Calu3 (cell line): ENCODE measurements at places on chromosomes 2 and 18. TPM values are rescaled to one million over a fixed set of nuclear protein-coding genes. Genes with fewer than 3 reads are reported as not detected.

DNA sequence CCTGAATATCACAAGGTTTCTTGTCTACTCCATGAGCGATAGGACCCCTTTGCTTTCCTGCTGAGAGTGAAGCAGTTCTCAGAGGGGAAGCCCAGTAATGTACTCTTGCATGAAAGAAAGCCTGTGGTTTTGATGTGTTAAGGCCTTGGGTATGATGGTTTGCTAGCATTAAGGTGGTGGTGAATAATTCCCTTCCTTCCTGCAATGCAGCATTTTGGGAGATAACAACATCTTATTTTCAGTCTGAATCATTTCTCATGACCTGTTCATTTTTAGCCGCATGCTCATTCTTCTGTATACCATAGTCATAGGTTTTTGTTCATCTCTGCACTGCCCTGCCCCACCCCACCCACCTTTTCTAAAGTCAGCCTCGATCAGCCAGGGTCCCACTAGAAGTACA is 66.2 kb downstream of the HNMT start:
- H3K4me3 ChIP-seq: no peak overlapping the region
- no peaks in the 10 kb centered on the region for H3K27me3 ChIP-seq
- DNase-seq: no peak
- H3K4me1 ChIP-seq: no peaks in the 10 kb centered on the region

GRCh38 chr2:236916651-236917050 is 169.0 kb upstream of the COPS8 start:
- no peak for DNase-seq
- no peak overlapping the region for H3K27ac ChIP-seq
- H3K27me3 ChIP-seq: peaks cover 27% of the 10 kb centered on the region
- no peaks in the 10 kb centered on the region for H3K36me3 ChIP-seq

GRCh38 chr2:135843671-135844070 is 6.7 kb upstream of the LCT start:
- no peak for DNase-seq
- H3K27me3 ChIP-seq: no peaks in the 10 kb centered on the region
- no peak overlapping the region for H3K4me3 ChIP-seq

- H3K4me3 ChIP-seq: no peak overlapping the region
- no peaks in the 10 kb centered on the region for H3K36me3 ChIP-seq
- peaks cover 9% of the 10 kb centered on the region for H3K4me1 ChIP-seq
- DNase-seq: no peak
- H3K27me3 ChIP-seq: no peaks in the 10 kb centered on the region
Measured at GRCh38 chr18:59802031-59802430, 97.8 kb upstream of the PMAIP1 start.

- H3K27ac ChIP-seq: no peak overlapping the region
- peaks cover 31% of the 10 kb centered on the region for H3K4me1 ChIP-seq
- H3K27me3 ChIP-seq: peaks cover 12% of the 10 kb centered on the region
- H3K36me3 ChIP-seq: peaks cover 5% of the 10 kb centered on the region
- DNase-seq: no peak
Measured at GRCh38 chr2:39545957-39546356, 108.9 kb upstream of the MAP4K3 start.

DNA sequence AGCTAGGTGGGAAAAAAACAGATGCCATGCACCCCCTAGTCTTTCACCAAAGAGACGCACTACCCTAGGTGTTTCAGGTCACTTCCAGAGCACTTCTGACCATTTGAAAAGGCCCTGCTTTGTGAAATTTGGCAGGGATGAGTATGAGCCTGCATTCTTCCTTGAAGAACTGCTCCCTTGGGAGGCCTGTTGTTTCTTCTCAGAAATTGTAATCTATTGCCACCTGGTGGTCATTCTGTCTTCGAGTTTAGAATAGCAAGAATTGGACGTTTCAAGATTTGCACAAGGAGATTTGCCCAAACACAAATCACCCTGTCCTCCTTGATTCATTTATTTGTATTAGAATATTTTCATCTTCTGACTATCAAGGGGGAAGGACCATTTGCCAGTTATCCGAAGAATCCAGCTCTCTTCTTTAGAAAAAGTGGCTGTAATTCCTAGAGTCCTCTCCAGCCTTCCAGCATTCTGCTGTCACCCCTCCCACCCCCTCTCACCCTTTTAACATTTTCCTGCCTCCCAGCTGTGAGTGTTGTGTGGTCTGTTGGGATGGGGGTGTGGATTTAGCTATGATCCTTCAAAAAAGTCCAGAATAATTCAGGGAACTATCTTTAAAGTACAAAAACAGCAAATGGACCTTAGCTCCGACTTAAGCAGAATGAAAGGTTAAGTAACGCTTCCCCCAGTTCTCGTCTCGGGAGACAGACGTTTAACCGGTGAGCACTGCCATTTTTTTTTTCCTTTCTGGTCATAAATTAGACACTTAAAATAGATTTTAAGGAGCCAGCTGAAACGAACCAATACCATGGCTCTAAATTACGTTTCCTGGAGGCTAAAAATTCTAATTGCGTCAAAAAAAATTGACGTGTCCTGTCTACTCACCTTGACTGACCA is 3.7 kb upstream of the GAD1 start:
- no peak overlapping the region for H3K27ac ChIP-seq
- no peak overlapping the region for H3K4me3 ChIP-seq
- H3K27me3 ChIP-seq: peaks cover 31% of the 10 kb centered on the region
- peaks cover 23% of the 10 kb centered on the region for H3K36me3 ChIP-seq
- peak; percentile 60 for DNase-seq
- peaks cover 8% of the 10 kb centered on the region for H3K4me1 ChIP-seq

GRCh38 chr18:52995875-52996274 is 655.9 kb downstream of the DCC start:
- no peak for DNase-seq
- H3K4me3 ChIP-seq: no peak overlapping the region
- H3K4me1 ChIP-seq: no peaks in the 10 kb centered on the region
- H3K36me3 ChIP-seq: no peaks in the 10 kb centered on the region
- no peak overlapping the region for H3K27ac ChIP-seq

- peaks cover 8% of the 10 kb centered on the region for H3K27me3 ChIP-seq
- H3K4me3 ChIP-seq: no peak overlapping the region
- no peak for DNase-seq
- no peak overlapping the region for H3K27ac ChIP-seq
Measured at GRCh38 chr2:128371648-128372345, 53.1 kb upstream of the HS6ST1 start.

- H3K4me3 ChIP-seq: peak overlapping the region; percentile 33
- DNase-seq: peak; percentile 78
- H3K27me3 ChIP-seq: no peaks in the 10 kb centered on the region
- peak overlapping the region; percentile 77 for H3K27ac ChIP-seq
- H3K4me1 ChIP-seq: peaks cover 30% of the 10 kb centered on the region
- peaks cover 6% of the 10 kb centered on the region for H3K36me3 ChIP-seq
Measured at GRCh38 chr18:23422751-23423418, 30.2 kb upstream of the RIOK3 start.

GRCh38 chr2:127149384-127149783 is 42.4 kb upstream of the BIN1 start:
- H3K27me3 ChIP-seq: no peaks in the 10 kb centered on the region
- H3K4me3 ChIP-seq: no peak overlapping the region
- no peak for DNase-seq
- no peak overlapping the region for H3K27ac ChIP-seq
- peaks cover 11% of the 10 kb centered on the region for H3K4me1 ChIP-seq
- no peaks in the 10 kb centered on the region for H3K36me3 ChIP-seq

- H3K36me3 ChIP-seq: no peaks in the 10 kb centered on the region
- no peak overlapping the region for H3K4me3 ChIP-seq
- no peak for DNase-seq
Measured at GRCh38 chr18:33716061-33716683, 138.2 kb downstream of the ASXL3 start.

DNA sequence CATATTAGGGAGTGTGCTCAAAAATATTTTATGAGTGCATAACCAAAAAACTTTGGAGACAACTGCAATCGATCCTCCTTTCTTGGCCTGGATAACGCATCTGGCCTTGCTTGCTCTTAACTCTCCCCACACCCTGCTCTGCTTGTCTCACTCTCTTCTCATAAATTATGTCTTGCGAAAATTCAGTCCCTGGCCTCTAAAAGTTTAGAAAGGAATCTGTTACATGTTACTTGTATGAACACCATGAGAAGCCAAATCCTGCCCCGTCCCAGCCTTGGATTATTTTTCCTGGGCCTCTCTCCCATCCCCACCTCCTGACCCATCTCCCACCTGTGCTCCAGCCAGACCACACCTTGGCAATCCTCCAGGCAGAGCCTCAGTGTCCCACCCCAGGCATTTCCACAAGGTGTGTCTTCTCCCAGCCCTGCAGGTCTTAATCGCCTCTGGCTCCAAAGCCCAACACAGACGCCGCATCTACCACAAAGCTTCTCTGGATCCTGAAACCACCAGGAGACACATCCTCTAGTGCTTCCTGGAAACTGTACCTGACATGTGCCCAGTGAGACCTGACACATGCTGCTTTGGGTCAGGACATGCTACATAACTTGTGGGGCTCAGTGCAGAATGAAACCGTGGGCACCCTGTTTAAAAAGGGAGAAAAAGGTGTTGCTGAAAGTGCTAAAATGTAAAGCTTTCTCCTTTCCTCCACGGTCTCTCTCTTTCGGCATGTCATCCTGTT is 99.6 kb upstream of the ST3GAL5 start:
- H3K27me3 ChIP-seq: peaks cover 5% of the 10 kb centered on the region
- DNase-seq: no peak
- no peaks in the 10 kb centered on the region for H3K36me3 ChIP-seq

DNA sequence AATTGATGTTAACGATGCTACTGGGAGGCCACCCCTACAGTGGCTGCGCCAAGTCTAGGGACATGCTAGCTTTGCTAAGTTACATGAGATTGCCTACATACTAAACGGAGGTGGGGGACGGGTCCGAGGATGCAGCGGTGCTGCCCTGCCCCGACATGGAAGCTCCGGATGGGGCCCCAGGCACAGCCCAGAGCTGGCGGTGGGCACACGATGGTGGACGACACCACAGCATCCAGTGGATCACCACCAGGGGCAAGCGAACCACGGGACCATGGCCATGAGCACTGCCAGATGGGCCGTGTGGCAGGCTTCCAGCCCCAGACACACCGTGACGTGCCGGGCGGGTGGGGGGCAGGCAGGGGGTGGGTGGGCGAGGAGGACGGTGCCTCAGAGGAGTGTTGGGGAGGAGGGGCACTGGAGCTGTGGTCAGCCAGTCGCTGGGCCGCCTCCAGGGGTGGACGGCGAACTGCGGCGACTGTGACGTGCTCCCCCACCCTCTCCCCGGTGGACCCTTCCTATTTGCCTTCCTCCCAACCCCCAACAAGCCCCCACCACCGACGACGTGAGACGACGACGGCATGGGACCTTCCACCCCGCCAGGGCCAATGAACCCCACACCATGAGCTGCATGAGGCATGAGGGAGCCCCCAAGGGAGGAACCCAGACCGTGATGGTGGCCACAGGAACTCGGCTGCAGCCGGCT is 90.6 kb upstream of the ANKRD30BL start:
- no peaks in the 10 kb centered on the region for H3K36me3 ChIP-seq
- no peak for DNase-seq
- H3K27ac ChIP-seq: no peak overlapping the region
- H3K4me3 ChIP-seq: no peak overlapping the region

DNA sequence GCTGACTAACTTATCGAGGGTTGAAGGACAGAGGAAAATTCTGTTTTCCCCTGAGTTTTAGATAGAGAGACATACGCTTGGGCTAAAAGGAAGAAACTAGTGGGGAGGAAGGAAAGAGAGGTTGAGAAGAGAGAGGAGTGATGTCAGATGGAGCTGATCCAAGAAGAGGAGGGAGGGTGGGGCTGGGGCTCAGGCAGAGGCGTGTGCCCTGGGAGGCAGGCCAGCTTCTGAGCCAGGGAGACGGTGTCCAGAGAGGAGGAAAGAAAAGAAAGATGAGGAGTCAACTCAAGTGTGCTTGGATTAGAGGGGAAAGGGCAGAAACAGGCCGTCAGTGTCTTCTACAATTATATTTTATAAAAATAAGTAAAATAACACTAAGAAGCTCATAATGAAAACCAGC is 56.2 kb downstream of the EMILIN2 start:
- H3K36me3 ChIP-seq: peaks cover 11% of the 10 kb centered on the region
- no peak for DNase-seq
- no peaks in the 10 kb centered on the region for H3K4me1 ChIP-seq
- no peaks in the 10 kb centered on the region for H3K27me3 ChIP-seq

GRCh38 chr2:235966396-235966795 is 201.8 kb downstream of the GBX2 start:
- no peaks in the 10 kb centered on the region for H3K4me1 ChIP-seq
- H3K27ac ChIP-seq: no peak overlapping the region
- H3K27me3 ChIP-seq: no peaks in the 10 kb centered on the region
- DNase-seq: no peak
- peaks cover 10% of the 10 kb centered on the region for H3K36me3 ChIP-seq

DNA sequence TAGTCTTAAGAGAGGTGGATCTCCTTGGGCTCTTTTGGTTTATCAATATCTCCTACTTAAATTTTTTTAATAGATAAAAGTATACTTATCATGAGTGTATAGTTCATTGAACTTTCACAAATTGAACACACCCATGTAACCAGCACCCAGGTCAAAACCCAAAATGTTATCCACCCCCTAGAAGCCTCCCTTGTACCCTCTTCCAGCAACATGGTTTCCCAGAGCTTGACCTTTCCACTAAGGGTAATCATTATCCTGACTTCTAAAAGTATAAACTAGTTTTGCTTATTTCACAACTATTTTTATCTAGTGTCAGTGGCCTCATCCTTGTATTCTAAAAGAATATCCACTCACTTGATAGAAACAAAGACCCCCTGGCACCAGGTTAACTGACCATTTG is 106.8 kb downstream of the MDH1 start:
- no peak overlapping the region for H3K4me3 ChIP-seq
- no peak for DNase-seq
- no peaks in the 10 kb centered on the region for H3K36me3 ChIP-seq
- no peaks in the 10 kb centered on the region for H3K27me3 ChIP-seq

GRCh38 chr2:11444737-11445136 is 21.2 kb downstream of the E2F6 start:
- H3K27ac ChIP-seq: no peak overlapping the region
- H3K36me3 ChIP-seq: peaks cover 60% of the 10 kb centered on the region
- no peaks in the 10 kb centered on the region for H3K4me1 ChIP-seq
- no peak for DNase-seq
- no peaks in the 10 kb centered on the region for H3K27me3 ChIP-seq

- no peak overlapping the region for H3K4me3 ChIP-seq
- no peak overlapping the region for H3K27ac ChIP-seq
- peaks cover 34% of the 10 kb centered on the region for H3K4me1 ChIP-seq
- DNase-seq: no peak
- H3K27me3 ChIP-seq: no peaks in the 10 kb centered on the region
Measured at GRCh38 chr2:234107861-234108260, 57.4 kb downstream of the SPP2 start.

- peaks cover 67% of the 10 kb centered on the region for H3K4me1 ChIP-seq
- peak overlapping the region; percentile 31 for H3K4me3 ChIP-seq
- H3K27me3 ChIP-seq: no peaks in the 10 kb centered on the region
- no peak for DNase-seq
Measured at GRCh38 chr2:142872882-142873724, 4.4 kb upstream of the KYNU start.

- DNase-seq: no peak
- no peak overlapping the region for H3K27ac ChIP-seq
- no peak overlapping the region for H3K4me3 ChIP-seq
- no peaks in the 10 kb centered on the region for H3K36me3 ChIP-seq
Measured at GRCh38 chr18:33212363-33212762, 228.2 kb downstream of the CCDC178 start.

Gene SFT2D3
- total RNA-seq: 8.7 and 9.3 TPM in 2 replicates

Gene UBXN2A
- 12.8 and 15.1 TPM in 2 replicates for total RNA-seq

Gene AKAIN1
- total RNA-seq: not detected in 2 replicates

Gene NEU2
- total RNA-seq: not detected in 2 replicates

Gene CDCA7
- 39.0 and 48.2 TPM in 2 replicates for total RNA-seq
